Astrocyte (in vitro differentiated cells and primary cell): ENCODE measurements at places on chromosomes 12 and 14.

DNA sequence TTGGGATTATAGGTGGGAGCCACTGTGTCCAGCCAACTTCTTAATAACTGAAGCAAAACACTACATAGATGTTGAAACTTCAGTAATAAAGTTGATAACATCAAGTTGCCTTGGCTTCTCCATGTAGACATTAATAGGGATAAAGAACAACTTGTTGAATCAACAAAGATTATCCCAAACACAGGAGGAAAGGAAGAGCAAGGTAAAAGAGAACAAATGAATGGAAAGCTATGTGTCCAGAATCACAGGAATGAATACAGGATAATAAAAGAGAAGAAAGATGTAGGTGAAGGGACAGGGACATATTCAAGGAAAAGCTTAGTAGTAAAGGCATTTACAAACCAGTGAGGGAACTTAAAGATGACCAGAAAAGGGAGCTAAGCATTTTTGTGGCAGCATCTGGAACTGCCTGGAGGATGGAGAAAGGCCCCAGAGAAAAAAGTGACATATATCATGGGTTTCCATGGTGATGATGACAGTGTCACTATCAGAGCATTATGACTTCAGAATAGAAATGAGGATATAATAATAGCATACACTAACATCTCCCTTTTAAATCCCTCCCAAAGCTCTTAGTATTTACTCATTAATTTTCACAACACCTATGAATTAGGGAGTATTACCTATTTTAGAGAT is 24.0 kb upstream of the MDM1 start:
- no peak overlapping the region for H3K4me3 ChIP-seq
- no peak for DNase-seq
- no peaks in the 10 kb centered on the region for H3K27me3 ChIP-seq
- H3K27ac ChIP-seq, result no peak overlapping the region

DNA sequence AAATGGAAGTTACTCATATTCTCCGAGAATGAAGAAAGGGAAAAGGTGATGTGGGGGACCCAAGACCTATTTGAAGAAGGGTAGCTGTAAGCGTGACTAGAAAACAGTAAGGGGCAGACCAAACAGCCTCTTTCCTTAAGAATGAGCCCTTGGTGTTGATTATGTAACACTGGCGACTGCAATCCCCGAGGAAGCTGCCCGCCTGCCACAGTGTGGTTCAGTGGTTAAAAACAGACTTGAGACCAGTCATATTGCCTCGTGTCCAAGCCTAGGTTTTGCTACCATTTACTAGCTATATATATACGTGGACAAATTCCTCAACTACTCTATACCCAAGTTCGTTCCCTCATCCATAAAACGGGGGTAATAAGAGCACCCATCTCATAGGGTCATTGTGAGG is 49.1 kb downstream of the SSPN start:
- peaks cover 11% of the 10 kb centered on the region for H3K4me1 ChIP-seq
- H3K27me3 ChIP-seq, result no peaks in the 10 kb centered on the region
- H3K36me3 ChIP-seq, result no peaks in the 10 kb centered on the region
- DNase-seq, result no peak
- H3K4me3 ChIP-seq, result no peak overlapping the region

DNA sequence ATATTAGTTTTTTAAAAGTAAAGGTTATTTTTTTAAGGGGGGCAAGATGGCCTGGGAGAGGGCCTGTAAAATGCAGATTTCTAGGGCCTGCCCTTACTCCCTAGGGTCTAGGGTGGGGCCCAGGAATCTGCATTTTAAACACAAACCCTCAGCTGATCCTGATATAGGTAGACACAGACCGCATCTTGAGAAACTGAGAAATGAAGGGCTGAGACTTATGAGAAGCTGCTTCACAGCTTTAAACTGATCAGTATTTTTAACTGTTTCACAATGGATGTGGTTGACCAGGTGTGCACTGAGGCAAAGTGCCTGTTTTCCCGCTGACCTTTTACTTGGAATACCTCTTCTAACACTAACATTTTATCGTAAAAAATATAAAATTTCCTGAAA is 84.0 kb downstream of the CCDC88C start:
- no peak for DNase-seq
- H3K4me3 ChIP-seq, result no peak overlapping the region
- peaks cover 3% of the 10 kb centered on the region for H3K27me3 ChIP-seq

DNA sequence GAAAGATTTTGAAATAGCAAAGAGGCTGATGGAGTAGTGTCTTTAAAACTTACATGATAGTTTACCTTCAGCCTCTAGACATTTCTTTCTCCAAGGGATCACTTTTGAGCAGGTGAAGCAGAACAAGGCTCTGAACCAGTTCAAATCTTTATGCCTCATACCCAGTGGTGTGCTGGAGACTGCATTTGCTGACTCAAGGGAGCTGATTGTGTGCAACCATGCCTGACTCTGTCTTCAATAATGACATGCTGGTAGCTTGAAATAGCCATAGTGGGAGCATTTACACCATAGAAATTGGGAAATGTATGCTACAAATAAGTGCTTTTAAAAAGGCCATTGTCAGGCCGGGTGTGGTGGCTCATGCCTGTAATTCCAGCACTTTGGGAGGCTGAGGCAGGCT is 482.0 kb downstream of the TMTC2 start:
- no peak for DNase-seq
- H3K4me3 ChIP-seq, result no peak overlapping the region
- no peak overlapping the region for H3K27ac ChIP-seq
- H3K27me3 ChIP-seq, result no peaks in the 10 kb centered on the region

- DNase-seq, result peak; percentile 45
- H3K27ac ChIP-seq, result no peak overlapping the region
- H3K27me3 ChIP-seq, result no peaks in the 10 kb centered on the region
- H3K4me1 ChIP-seq, result peaks cover 3% of the 10 kb centered on the region
- H3K4me3 ChIP-seq, result no peak overlapping the region
- H3K36me3 ChIP-seq, result no peaks in the 10 kb centered on the region
Observed at GRCh38 chr12:66087365-66087943, 43.1 kb downstream of the LLPH start.

- no peaks in the 10 kb centered on the region for H3K4me1 ChIP-seq
- peak; percentile 2 for DNase-seq
- H3K36me3 ChIP-seq, result no peaks in the 10 kb centered on the region
- H3K27me3 ChIP-seq, result no peaks in the 10 kb centered on the region
- peak overlapping the region; percentile 73 for H3K27ac ChIP-seq
Observed at GRCh38 chr14:70358631-70359030, 852 bp downstream of the COX16 start.

DNA sequence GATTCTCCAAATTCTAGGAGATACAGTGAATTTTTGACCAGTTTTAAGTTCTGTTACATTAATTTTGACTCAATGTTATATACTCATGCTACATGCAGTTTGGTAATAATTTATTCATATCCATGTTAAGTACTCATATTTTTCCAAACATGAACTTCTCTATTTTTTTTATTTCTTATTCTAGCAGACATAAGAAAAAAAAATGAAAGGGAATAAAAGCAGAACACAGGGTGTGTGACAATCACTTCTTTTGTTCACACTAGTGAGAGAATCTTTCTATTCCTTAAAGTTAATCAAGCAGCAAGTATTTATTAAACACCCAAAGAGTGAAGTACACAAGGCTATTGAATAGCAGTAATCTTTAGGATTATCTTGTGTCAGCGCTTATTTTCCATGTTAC is 171.1 kb upstream of the ATP2B1 start:
- H3K36me3 ChIP-seq, result no peaks in the 10 kb centered on the region
- no peaks in the 10 kb centered on the region for H3K4me1 ChIP-seq
- no peak overlapping the region for H3K4me3 ChIP-seq
- no peak overlapping the region for H3K27ac ChIP-seq

DNA sequence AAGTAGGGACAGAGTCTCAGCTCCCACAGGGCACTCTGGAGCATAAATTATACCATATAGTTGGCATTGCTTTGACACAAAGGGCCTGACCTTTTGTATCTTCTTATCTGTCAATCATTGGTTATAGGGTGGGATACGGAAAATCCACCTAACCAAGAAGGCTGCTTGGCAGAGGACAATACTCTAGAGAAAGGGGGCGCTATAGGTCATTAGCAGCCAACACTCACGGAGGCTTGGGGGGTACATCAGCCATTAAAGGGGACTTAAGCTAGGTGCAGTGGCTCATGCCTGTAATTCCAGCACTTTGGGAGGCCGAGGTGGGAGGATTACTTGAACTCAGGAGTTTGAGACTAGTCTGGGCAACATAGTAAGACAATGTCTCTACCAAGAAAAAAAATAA is 22.9 kb downstream of the SPTSSA start:
- H3K27me3 ChIP-seq, result no peaks in the 10 kb centered on the region
- H3K4me1 ChIP-seq, result peaks cover 12% of the 10 kb centered on the region
- H3K4me3 ChIP-seq, result no peak overlapping the region
- no peak for DNase-seq

DNA sequence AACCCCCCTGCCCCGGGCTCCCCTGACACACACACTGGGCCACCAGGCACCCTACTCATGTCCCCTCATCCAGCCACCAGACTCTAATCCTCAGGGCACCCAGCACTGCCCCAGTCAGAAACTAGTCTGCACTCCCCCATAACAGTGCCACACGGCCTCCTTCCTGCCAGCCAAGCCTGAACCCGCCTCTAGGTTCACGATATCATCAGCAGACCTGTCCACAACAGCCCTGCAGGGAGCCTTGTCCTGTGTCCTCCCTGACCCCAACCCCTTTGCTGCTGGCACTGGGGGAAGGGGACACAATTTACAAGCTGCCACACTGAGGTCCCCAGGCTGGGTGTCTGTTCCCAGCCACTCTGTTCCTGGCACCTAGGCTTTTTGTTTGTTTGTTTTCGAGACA is 33.6 kb downstream of the LTBP2 start:
- H3K27ac ChIP-seq, result no peak overlapping the region
- H3K27me3 ChIP-seq, result no peaks in the 10 kb centered on the region
- no peak for DNase-seq
- H3K36me3 ChIP-seq, result peaks cover 14% of the 10 kb centered on the region
- H3K4me3 ChIP-seq, result no peak overlapping the region
- peaks cover 41% of the 10 kb centered on the region for H3K4me1 ChIP-seq

DNA sequence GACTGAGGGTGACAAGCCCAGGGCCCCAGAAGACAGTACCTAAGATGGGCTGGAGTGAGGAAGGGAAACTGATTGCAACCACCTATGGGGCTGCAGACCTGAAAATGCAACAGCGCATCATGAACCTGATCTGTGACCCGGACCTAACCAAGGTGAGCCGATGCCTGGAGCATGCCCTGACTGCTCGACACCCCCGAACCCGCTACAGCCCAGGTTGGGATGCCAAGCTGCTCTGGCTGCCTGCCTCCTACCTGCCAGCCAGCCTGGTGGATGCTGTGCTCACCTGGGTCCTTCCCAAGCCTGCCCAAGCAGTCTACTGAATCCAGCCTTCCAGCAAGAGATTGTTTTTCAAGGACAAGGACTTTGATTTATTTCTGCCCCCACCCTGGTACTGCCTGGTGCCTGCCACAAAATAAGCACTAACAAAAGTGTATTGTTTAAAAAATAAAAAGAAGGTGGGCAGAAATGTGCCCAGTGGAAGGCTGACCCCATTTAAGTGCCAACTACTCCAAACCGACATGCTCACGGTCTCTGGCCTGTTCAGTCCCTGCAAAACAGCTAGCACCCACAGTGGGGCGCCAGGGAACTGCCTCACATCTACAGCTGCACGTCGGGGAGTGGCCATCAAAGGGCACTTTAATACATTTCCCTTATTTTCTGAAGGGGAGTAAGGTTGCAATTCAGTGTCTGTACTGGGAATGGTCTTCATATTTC is 4.2 kb downstream of the RDH5 start:
- H3K4me1 ChIP-seq, result peaks cover 50% of the 10 kb centered on the region
- H3K4me3 ChIP-seq, result no peak overlapping the region
- H3K36me3 ChIP-seq, result peaks cover 29% of the 10 kb centered on the region
- DNase-seq, result peak; percentile 38
- H3K27me3 ChIP-seq, result no peaks in the 10 kb centered on the region
- no peak overlapping the region for H3K27ac ChIP-seq

DNA sequence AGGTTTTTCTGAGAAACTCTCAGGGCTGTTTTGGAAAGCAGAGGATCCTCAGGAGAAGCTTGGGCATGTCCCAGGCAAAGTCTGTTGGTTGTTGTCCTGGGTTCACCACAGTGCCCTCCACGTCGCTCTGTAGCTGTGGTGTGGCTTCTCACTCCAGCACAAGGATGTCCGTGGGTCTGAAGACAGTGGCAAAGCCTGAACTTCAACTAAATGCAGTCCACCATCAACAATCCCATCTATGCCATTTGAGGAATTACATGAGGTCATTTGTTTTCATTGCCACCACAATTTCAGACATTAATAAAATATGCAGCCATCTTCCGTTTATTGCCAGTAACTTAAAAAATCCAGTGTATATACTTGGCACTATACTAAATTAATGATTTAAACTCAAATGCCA is 272.1 kb downstream of the LRIG3 start:
- no peak overlapping the region for H3K27ac ChIP-seq
- H3K36me3 ChIP-seq, result no peaks in the 10 kb centered on the region
- peaks cover 3% of the 10 kb centered on the region for H3K4me1 ChIP-seq
- H3K27me3 ChIP-seq, result no peaks in the 10 kb centered on the region

GRCh38 chr12:99804715-99805114 is 157.2 kb downstream of the GARIN6 start:
- no peaks in the 10 kb centered on the region for H3K27me3 ChIP-seq
- H3K4me1 ChIP-seq, result no peaks in the 10 kb centered on the region
- no peak overlapping the region for H3K4me3 ChIP-seq
- H3K36me3 ChIP-seq, result no peaks in the 10 kb centered on the region
- DNase-seq, result no peak

DNA sequence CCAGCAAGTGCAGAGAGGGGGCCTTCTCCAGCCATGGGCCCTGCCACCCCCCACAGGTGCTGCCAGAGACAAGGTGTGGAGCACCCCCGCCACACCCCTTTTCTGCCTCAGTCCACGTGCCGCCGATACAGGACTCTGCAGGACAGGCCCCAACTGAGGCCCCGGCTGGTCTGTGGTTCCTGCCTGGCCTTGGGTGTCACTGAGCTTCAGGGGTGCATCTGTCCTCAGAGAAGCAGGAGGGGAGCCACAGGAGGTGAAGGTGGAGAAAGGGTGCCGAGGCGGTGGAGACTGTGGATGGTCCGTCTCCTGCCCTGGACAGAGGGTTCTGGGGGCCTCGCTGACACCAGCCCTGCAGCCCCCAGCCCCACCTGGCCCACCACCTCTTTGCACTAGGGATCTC is 63.1 kb downstream of the KIF26A start:
- no peaks in the 10 kb centered on the region for H3K36me3 ChIP-seq
- DNase-seq, result no peak
- H3K4me1 ChIP-seq, result no peaks in the 10 kb centered on the region
- H3K4me3 ChIP-seq, result no peak overlapping the region
- H3K27me3 ChIP-seq, result no peaks in the 10 kb centered on the region
- no peak overlapping the region for H3K27ac ChIP-seq

GRCh38 chr12:103308396-103308795 is 187.4 kb downstream of the C12orf42 start:
- H3K4me3 ChIP-seq, result no peak overlapping the region
- no peak for DNase-seq
- H3K4me1 ChIP-seq, result no peaks in the 10 kb centered on the region
- H3K27me3 ChIP-seq, result peaks cover 3% of the 10 kb centered on the region
- H3K27ac ChIP-seq, result no peak overlapping the region
- H3K36me3 ChIP-seq, result no peaks in the 10 kb centered on the region

- no peaks in the 10 kb centered on the region for H3K4me1 ChIP-seq
- no peaks in the 10 kb centered on the region for H3K36me3 ChIP-seq
- H3K4me3 ChIP-seq, result no peak overlapping the region
- H3K27me3 ChIP-seq, result no peaks in the 10 kb centered on the region
Observed at GRCh38 chr12:111149299-111149698, 219.6 kb downstream of the PHETA1 start.

GRCh38 chr14:52840877-52841276 is 49.5 kb upstream of the GNPNAT1 start:
- no peak overlapping the region for H3K27ac ChIP-seq
- peaks cover 16% of the 10 kb centered on the region for H3K4me1 ChIP-seq
- H3K4me3 ChIP-seq, result no peak overlapping the region

- no peak for DNase-seq
- H3K4me1 ChIP-seq, result peaks cover 25% of the 10 kb centered on the region
- no peaks in the 10 kb centered on the region for H3K27me3 ChIP-seq
- peak overlapping the region; percentile 93 for H3K4me3 ChIP-seq
Observed at GRCh38 chr14:24147761-24148428, 597 bp downstream of the RNF31 start.
